ENCODE measurements at places on chromosomes 13 and 19.

- DNase-seq = no peak
Measured at GRCh38 chr13:113533161-113533840, 42.8 kb upstream of the DCUN1D2 start.

DNA sequence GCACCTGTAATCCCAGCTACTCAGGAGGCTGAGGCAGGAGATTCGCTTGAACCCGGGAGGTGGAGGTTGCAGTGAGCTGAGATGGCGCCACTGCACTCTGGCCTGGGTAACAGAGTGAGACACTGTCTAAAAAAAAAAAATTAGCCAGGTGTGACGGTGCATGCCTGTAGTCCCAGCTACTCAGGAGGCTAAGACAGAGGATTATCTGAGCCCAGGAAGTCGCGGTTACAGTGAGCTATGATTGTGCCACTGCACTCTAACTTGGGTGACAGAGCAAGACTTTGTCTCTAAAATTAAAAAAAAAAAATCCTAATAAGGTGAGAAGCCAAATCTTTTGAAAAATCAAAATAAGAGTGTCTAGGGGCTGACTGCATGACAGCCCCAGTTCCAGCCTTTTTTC lies 9.7 kb upstream of the CEBPA start:
- no peak for DNase-seq

DNA sequence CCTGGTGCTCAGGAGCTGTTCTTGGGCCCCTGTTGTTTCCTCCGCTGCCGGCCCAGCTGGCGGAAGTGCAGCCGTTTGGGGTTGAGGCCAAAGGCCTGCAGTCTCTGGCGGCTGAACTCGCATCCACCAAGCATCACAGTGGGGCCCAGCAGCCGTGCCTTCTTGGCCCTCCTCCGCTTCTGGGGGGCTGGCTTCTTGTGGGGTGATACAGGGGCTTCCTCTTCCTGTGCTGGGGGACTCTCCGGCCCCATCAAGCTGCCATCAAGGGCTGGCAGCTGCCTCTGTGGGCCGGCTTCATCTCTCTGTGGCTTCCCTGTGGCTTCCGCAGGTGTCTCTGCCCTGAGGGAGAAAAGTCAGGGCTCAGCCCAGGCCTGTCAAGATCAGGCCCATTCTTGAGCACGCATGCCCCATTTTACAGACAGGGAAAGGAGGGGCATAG lies 10.3 kb downstream of the ATG4D start:
- DNase-seq = no peak

GRCh38 chr13:28229522-28230411 lies 91.4 kb downstream of the PAN3 start:
- no peak for DNase-seq

DNA sequence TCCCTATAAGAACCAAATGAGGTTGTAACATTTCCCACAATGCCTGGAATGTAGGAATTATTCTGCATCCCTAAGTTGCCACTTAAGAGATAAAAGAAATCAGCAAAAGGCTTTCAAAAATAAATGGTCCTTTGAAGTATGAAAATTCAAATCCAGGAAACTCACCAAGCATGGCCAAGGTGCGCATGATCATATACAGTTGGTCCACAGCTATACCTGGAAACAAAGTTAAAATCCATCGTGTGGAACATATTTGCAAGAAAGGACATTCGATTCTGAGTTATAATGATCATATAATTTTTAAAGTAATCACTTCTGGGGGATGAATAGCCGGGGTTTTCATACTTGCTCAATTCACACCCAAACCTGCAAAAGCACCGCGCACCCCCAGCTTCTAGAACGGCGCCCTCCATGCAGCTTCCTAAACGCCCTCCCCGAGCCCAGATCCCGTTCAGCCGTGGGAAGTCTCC lies 525 bp downstream of the CARS2 start:
- no peak for DNase-seq

All from esophagus squamous epithelium (tissue), 5 donors.